ENCODE measurements at places on chromosomes 6 and 20.

DNA sequence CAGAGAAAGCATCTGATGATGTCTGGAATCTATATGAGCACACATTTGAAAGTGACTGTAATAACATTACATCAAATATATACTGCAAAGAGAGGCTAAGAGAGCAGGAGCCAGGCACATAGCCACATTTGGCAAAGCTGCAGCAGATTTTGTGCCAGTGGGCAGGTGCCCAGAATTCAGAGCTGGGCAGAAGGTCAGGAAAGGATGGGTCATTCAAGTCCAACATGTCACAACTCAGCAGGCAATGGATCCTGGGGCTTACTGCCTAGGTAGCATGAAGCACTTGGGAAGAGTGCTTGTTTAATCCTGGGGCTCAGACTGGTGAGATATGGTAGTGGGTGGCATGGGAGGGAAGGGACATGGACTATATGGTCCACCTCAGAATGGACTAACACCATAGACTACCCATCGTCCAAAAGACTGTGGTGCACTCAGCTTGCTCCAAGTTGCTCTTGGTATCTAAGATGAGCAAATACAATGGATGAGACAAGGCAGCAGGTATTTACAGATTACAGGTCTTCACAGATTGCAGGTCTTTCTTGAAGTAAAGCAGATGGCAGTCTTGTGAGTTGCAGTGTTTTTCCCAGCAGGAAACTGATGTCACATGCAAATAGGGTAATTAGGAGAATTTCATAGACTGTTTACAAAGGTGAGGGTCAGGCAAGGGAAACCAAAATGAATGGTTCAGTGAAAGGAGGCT lies 31.2 kb upstream of the SHLD1 start:
- no peak for DNase-seq

DNA sequence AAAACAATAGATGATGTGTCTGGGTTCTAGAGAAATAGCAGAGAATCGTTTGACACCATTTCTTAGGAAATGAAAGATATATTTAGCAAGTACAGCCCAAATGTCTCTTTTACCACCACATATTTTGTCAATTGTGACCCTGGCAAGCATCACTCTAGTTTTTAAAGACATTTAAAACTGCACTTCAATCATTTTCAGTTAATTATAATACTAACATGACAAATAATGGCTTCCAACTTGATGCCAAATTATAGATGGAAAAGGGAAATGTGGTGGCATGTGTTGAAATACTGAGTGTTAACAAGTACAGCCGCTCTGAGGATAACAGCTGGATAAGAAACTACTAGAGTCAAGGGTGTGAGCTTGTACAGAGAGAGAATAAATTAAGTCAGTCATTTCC lies 648.9 kb downstream of the FRK start:
- no peak for DNase-seq

- DNase-seq = no peak
Observed at GRCh38 chr20:58813369-58813768, 37.3 kb downstream of the GNAS-AS1 start.

GRCh38 chr6:45613656-45614055 lies 235.9 kb upstream of the SUPT3H start:
- DNase-seq = no peak

- no peak for DNase-seq
Observed at GRCh38 chr6:122775975-122776374, 3.5 kb upstream of the FABP7 start.

- no peak for DNase-seq
Observed at GRCh38 chr6:111573131-111573883, 32.4 kb downstream of the TRAF3IP2 start.

- no peak for DNase-seq
Observed at GRCh38 chr20:47466213-47466612, 35.5 kb upstream of the NCOA3 start.

DNA sequence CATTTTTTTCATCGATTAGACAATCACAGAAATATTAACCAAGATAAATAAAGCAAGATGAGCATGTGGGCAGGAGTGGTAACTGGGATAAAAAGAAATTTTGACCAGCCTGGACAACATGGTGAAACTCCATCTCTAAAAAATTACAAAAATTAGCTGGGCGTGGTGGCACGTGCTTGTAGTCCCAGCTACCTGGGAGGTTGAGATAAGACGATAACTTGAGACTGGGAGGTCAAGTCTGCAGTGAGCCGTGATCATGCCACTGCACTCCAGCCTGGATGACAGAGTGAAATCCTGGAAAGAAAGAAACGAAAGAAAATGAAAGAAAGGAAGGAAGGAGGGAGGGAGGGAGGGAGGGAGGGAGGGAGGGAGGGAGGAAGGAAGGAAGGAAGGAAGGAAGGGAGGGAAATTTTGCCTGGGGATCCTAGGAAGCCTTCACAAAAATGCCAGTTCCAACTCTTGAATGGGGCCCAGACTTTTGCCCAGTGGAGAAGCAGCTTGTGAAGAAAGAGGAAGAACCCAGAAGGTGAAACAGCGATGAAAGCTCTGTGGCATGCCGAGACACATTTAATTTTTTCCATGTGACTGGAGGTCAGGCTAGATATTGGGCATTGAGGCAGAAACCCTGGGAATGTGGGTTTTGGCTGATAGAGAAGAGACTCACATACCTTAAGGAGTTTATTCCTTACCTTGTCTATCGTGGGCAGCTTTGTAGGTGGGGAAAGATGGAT lies 20.3 kb downstream of the CCDC170 start:
- no peak for DNase-seq

DNA sequence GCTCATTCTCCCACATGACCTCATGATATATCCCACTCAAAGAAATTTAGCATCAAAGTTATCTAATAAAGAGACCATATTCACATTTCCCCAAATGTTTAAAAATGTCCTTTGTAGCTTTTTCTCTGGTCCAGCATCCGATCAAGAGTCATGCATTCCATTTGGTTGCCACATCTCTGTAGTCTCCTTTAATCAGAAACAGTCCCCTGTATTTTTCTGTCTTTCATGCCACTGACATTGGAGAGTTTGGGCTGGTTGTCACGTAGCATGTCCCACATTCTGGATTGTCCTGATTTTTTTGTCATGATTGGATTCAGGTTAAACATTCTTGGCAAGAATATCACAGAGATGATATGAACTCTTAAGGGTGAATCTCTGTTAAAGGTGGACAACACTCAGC lies 55.7 kb downstream of the SNX5 start:
- no peak for DNase-seq

- DNase-seq = no peak
Observed at GRCh38 chr6:11143394-11144371, 32.2 kb upstream of the ERVFRD-1 start.

DNA sequence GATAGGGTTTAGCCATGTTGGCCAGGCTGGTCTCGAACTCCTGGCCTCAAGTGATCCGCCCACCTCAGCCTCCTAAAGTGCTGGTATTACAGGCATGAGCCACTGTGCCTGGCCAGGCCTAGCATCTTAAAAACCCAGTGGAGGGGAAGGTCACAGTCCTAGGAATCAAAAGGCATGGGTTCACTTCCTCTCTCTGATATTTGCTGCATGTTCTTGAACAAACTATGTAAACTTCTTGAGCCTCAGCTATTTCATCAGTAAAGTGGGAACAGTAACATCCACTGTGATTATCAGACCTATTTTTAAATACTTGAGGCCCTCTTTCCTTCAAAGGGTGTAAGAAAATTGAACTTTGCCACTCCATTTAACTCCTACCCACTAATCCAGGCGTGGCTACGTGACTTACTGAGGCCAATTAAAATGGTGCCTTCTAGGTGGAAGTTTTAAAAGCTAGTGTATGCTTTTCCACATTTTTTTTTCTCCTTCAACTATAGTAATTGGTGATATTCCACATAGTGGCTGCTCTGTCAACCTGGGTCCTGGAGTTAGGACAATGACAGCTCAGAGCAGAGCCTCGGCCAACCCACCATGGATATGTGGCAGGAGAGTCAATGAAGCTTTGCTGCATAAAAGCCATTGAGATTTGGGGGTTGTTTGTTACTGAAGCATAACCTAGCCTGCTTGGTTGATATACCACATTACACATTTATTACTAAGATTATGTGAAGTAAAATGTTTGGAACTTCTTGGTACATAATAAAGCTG lies 32.2 kb upstream of the IER3 start:
- no peak for DNase-seq

DNA sequence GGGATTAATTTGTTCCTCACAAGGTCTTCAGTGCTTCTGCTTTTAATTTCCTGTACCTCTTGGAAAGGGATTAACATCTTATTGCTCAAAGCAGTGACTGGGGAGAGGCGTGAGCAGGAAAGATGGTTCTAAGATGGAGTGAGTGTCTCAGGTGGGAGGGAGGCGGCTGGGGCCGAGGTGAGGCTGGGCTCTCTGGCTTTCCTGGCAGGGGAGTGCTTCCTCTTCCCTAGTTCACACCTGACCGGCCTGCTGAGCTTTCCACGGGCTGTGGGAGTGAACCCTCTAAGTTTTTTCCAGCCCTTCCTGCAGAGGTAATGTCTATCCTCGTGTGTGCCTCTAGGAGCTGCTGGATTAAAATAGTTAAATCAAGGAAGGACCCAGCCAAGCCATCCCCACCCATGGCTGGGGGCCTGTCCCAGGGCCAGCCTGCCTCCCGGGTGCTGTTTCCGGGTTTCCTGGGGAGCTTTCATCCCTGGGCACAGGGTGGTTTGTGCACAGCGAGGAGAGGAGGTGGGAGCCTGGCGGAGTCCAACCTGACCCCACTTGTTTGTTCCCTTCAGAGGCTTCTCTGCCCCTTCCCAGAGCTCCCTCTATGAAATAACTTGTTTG lies 179.1 kb downstream of the TFAP2C start:
- DNase-seq = no peak

GRCh38 chr20:7003598-7003997 lies 236.1 kb downstream of the BMP2 start:
- no peak for DNase-seq

- DNase-seq = no peak
Observed at GRCh38 chr6:30898750-30899360, 9.2 kb upstream of the GTF2H4 start.

DNA sequence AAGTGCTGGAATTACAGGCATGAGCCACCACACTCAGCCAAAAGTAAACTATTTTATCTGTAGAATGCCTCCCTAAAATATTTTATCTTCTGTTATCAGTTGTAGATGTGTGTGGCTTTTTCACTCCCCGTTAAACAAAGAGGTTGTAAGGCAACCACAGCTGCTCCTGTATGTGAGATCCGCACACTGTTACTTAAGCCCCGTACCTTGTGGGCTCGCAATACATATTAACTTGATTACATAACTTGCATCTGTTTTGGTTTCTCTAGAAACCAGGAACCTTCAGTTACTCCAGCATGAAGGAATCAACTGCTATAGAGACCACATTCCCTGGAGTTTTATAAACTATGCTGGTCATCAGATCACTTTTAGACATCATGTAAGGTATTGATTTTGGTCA lies 420.1 kb upstream of the SLC35B3 start:
- no peak for DNase-seq

GRCh38 chr20:44180814-44181213 lies 6.2 kb downstream of the JPH2 start:
- DNase-seq = no peak
